ENCODE measurements at places on chromosomes 13 and 19.

GRCh38 chr13:50358231-50359040 is 343.2 kb downstream of the KCNRG start:
- no peak for DNase-seq

GRCh38 chr13:75789451-75790197 is 153.5 kb downstream of the LMO7 start:
- no peak for DNase-seq

- DNase-seq: no peak
These were observed 182.7 kb downstream of the TBC1D4 start for GRCh38 chr13:75299246-75299645.

DNA sequence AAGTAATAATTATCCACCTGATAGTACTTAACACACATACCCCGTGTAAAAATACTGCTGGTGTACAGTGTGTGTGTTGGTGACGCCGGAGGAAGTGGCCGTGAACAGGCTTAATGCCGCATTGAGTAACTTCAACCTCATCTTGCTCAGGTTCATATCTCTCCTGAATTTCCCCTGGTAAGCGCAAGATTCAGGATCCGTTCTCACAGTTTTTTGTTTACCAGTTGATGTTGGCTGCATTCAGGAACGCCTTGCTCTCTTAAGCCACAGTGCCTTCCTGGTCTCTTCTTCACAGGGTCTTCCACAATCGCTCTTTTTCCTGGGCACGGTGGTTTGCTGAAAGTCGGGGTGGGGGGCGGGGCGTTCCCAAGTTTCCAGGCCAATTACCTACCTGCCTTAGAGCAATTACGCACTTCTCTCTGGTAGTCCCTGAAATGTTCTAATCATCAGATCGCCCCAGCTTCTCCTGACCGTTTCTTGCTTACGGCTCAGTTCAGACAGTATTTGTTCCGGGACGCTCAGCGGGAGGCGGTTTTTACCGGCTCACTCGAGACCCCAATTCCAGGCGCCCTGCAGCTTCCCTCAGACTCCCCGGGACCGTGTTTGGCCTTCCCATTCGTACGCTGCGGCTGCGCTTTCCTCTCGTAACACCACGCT is 706 bp upstream of the DNAJC3 start:
- DNase-seq: no peak

- DNase-seq: no peak
These were observed 2.3 kb downstream of the ITGBL1 start for GRCh38 chr13:101454767-101455166.

- no peak for DNase-seq
These were observed 196.0 kb downstream of the KLF5 start for GRCh38 chr13:73254827-73255226.

GRCh38 chr13:93900731-93901130 is 578.8 kb downstream of the DCT start:
- DNase-seq: no peak

DNA sequence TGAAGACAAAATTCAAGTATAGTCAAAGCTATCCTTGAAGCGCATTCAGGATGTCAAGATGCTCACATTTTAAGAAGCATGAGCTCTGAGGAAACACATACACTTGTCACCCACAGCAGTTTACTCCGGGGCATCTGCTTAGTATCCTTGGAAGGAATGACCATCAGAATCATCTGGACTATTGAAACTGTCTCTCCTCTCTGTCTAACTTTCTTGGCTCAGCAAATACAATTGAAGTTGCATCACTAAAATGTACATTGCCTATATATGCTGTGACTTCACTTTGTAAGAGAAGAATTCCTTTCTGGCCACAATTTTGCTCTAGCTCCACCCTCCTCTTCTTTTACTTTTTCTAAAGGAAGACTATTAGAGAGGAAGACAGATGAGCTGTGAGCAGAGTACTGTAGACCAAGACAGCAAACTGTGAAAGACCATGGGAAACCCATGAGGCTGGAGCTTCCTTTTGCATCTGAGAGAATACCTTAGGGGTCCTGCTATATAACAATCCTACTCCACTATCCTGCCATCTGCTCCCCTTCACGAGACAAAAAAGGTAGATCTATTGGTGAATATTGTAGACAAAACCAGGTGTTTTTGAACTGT is 906.3 kb downstream of the PCDH9 start:
- no peak for DNase-seq

DNA sequence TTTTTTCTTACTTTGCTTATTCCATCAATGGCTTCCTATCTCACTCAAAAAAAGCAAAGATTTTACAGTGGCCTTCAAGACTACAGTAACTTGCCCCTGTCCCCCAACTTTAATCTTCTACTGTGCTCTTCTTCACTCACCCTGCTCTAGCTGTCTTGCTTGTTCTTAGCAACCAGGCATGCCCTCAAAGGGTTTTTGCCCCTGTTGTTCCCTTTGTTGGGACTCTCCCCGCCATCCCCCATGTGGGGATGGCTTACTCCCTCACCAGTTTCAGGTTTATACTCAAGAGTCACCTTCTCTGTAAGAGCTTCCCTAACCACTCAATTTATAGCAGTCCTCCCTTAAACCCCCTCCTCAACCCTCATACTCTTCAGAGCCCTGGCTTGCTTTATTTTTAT is 5.4 kb downstream of the MTMR6 start:
- DNase-seq: no peak

GRCh38 chr19:55599468-55599841 is at the start of gene FIZ1:
FIZ1 (minus strand) TSS chr19:55599517; CDS start chr19:55597865, 1,652 bp downstream.
- DNase-seq: peak; percentile 97

- no peak for DNase-seq
These were observed 54.7 kb upstream of the DCT start for GRCh38 chr13:94534166-94534565.

DNA sequence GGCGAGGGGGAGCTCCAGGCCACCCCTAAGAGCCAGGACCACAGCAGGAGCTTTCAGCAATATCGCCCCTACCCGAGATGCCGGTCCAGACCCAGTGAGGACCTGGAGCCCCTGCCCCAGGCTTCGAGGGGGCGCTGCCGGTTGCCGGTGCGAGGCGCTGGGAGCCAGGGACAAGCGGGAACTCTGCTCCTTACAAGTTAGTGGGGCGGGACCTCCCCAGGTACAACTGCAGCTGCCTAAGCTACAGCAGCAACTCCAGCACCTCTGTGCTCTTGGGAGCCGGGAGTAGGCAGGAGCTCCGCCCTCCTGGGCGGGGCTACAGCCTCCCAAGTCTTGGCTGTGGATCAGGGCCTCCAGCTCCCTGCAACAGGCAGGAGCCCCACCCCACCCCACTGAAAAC is 15.2 kb upstream of the TSC22D1 start:
- no peak for DNase-seq

DNA sequence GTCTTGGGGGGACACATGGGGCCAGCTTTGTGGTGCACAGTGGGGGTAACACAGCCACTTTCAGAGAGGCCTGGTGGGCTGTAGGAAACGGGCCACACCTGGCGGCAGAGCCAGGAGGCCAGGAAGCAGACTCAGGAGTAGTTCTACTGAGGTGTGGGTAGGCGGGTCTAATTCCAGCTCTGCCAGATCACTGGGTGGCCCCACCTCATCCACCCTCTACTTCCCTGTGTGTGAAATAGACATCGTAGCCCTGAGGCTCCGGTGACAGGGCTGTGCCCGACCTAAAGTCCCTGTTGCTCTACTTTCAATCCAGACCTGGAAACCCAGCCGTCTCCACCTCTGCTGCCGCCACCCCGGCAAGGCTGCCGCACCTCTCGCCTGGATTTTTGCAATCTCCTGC is 4.0 kb downstream of the NKPD1 start:
- no peak for DNase-seq

DNA sequence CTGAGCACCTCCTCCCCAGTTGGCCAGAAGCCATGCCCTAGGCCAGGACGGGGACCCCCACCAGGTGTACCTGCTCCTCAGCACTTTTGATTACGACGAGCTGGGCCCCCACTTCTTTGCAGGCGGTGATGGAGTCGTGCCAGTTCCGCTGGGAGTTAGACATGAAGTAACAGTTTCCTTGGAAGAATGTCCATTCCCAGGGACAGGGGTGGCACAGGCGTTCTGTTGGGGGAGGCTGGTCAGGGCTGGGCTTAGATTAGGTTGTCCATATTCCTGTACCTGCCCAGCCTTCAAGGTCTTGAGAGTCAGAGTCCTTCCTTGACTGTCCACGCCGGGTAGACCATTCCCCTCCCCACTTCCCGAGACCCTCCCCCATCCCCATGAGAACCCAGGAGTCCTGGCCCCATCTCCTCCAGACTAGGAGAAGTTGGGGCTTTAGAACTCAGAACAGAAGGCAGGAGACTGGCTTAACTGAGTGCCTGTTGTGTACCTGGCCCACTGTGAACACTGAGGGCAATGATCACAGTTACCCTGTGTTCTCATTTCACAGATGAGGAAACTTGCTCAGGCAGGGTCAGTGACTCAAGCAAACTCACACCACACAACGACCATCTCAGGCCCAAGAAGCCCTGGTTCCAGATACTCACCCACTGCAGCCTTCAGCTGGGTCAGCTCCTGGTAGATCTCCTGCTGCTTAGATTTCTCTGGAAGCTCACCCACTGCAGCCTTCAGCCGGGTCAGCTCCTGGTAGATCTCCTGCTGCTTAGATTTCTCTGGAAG is 2.3 kb downstream of the CD209 start:
- DNase-seq: no peak

- no peak for DNase-seq
These were observed 378.4 kb downstream of the KCNRG start for GRCh38 chr13:50393628-50394027.

DNA sequence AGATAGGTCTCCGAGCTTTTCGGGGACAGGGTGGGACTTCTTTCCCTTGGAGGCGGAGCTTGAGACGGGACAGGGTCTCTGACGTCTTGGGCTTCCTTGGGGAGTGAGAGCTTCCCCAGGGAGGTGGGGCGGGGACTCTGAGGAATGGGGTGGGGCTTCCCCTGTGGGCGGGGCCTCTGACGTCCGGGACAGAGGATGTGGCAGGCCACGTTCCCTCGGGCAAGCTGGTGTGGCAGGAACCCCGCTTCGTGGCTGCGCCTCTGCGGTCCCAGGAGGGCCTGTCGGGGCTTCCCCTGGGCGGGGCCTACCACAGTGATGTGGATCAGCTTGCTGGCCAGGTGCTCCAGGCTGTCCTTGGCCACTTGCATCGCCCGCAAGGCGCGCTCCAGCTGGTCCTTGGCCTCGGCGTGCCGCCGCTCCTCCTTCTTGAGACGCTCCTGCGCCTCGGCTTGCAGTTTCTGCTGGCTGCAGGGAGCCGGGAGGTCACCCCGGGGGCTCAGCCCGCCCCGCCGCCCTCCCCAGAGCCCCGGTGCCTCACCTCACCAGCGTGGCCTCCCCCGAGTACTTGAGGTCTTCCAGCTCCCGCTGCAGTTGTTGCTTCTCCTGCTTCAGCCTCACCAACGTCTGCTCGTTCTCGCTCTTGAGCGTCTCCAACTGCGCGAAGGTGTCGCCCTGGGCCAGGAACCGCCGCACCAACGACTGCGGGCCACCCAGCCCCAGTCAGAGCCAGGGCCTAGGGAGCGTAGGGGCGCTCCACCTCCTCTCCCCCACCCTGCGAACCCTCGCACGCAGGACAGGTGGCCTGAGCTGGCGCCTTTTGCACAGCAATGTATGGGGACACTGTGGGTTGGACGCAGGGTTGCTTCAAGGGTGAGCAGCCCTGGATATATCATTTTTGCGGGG is 3.3 kb upstream of the RGL3 start:
- no peak for DNase-seq

DNA sequence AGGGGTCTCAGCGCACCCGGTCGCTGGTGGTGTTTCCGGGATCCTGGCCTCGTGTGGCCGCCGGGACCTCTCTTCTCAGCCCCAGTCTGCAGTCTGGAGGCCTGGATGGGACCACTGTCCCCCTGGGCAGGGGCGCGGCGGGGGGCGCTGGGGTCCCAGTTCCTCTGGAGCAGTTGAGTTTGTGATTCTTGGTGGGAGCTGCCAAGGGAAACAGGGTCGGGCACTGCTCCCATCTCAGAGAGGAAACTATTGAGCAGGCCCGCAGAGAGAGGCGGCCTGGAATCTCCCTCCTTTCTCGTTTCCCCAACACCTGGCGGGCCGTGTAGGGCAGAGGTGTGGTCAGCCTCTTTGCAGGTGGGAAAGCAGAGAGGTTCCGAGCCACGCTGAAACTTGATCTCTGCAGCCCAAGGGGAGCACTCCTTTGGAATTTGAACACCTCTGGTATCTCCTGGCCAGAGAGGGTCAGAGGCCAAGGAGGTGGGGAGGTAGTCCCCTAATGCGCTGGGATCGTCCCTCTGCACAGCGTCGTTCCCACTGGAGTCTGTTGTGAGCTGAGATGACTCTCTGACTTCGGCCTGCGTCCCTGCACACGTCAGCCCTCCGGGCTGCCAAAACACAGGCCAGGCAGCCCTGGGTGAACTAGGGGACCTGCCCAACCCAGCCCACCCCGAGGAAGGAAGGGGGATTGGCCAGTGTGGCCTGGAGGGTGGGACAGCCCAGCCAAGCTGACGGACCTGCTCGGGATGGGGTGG is 741 bp downstream of the PLEKHF1 start:
- no peak for DNase-seq

- no peak for DNase-seq
These were observed 8.8 kb downstream of the RRAS start for GRCh38 chr19:49631014-49631588.

GRCh38 chr19:19098703-19099632 is 35.2 kb downstream of the SLC25A42 start:
- no peak for DNase-seq

DNA sequence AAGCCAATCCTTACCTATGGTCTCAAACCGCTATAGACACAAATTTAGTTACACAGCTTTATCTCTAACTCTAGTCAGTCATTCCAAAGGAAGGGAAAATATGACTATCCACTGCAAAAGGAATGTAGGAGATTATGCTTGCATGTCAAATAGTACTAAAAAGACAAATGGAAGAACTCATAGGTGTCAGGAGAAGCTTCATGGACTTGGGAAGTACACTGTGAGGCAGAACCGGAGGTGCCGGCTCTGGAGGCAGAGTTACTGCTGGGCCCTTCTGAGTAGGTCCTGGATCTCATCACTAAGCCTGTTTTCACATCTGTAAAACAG is 97.5 kb downstream of the FOXO1 start:
- no peak for DNase-seq

GRCh38 chr19:46717716-46718143 is 816 bp upstream of the PRKD2 start:
- no peak for DNase-seq

- DNase-seq: no peak
These were observed 29.6 kb upstream of the TMEM255B start for GRCh38 chr13:113729187-113730019.

DNA sequence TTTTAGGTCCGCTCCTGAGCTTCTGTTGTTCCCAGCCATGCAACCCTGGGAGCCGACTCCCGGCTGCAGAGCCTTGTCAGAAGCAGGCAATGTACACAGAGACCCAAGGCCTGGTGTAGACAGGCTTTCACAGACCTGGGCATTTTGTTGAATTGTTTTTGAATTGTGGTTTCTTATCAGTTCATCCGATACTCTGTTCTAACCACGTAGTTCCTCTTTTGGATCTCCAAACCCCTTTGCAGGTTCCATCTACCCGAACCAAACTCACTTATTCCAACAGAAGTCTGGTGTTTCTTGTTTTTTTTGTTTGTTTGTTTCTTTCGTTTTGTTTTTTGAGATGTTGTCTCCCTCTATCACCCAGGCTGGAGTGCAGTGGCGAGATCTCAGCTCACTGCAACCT is 6.3 kb upstream of the NLRP2 start:
- DNase-seq: no peak

Data from type B pancreatic cell (in vitro differentiated cells).